ENCODE measurements at places on chromosomes 2 and 18.

- no peak for DNase-seq
Measured at GRCh38 chr2:12731701-12732280, 15.1 kb downstream of the TRIB2 start.

DNA sequence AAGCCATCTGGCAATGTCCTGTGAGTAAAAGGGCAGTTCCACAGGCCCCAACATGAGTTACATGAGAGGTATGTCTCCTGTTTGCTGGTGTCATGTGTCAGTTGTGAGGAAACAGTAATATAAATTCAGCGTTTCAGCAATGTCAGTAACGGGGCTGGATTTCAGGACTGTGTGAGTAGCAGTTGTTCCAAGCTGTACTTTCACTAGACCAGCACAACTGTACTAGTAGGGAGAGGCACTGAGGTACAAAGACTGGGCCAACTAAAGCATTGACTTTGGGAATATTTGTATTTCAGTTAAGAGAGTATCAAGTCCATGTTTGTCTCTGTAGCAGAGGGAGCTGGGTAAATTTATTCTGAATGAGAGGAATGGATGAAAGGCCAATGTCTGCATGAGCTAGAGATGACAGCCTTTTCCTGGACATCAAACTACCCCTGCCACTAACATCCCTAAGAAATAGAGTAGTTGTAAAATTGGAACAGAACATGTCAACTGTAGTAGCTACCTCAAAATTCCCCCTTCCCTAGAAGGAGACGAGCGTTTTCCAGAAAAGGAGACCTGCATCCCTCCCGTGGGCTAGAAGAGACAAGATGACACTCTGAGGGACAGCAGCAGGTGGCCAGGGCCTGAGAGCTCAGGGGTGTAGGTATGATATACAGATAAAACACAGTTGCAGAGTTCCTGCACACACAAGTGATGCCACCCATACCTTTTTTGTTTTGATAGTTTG is 24.4 kb downstream of the EIF4E2 start:
- DNase-seq: no peak

GRCh38 chr2:160358046-160358445 is 135.6 kb downstream of the RBMS1 start:
- DNase-seq: no peak

GRCh38 chr2:119446037-119446436 is 14.4 kb downstream of the TMEM37 start:
- no peak for DNase-seq

DNA sequence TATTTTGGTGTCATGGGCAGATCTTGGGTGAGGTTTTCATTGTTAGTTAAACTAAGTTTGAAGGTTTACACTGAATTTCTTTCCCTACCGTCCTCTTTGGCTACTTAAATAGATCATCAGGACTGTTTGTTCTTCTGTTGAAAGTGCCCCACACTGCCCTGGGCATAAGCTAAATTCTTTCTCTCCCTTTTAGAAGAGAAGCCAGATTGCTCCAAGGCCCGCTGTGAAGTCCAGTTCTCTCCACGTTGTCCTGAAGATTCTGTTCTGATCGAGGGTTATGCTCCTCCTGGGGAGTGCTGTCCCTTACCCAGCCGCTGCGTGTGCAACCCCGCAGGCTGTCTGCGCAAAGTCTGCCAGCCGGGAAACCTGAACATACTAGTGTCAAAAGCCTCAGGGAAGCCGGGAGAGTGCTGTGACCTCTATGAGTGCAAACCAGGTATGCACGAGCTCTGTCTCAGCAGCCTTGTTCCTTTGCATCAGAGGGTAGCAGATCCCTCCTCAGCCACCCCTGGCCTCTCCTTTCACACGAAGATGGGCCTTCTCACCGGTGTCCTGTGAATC is 85.6 kb downstream of the CRIM1 start:
- no peak for DNase-seq

- peak; percentile 34 for DNase-seq
Measured at GRCh38 chr2:157777427-157777826, 98.7 kb downstream of the ACVR1 start.

DNA sequence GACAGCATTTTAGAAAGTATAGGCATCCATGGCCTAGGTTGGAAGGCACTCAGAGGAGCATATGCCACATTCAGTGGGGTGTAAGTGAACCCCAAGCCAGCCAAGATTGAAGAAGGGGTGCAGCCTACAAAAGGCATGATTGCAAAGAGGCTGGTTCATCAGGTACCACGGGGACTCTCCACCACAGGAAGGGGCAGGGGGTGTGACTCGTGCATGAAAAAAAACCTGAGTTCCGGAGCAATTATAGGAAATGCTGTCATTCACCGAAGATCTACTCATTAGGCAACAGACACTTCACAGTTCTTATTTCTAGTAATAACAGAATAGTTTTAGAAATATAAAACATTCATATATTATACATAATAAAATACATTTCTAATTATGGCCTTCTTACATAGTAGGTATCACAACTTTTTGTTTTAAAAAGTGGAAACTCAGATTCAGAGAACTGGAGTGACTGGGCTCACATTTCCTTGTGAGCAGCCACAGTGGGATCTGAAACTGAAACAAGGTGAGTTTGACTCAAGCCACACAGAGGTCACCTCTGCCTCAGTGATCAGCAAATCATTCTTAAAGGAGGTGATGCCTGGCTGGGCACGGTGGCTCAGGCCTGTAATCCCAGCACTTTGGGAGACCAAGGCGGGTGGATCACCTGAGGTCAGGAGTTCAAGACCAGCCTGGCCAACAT is 188.4 kb upstream of the GYPC start:
- DNase-seq: no peak

- no peak for DNase-seq
Measured at GRCh38 chr18:34744569-34744968, 34.5 kb downstream of the DTNA start.

DNA sequence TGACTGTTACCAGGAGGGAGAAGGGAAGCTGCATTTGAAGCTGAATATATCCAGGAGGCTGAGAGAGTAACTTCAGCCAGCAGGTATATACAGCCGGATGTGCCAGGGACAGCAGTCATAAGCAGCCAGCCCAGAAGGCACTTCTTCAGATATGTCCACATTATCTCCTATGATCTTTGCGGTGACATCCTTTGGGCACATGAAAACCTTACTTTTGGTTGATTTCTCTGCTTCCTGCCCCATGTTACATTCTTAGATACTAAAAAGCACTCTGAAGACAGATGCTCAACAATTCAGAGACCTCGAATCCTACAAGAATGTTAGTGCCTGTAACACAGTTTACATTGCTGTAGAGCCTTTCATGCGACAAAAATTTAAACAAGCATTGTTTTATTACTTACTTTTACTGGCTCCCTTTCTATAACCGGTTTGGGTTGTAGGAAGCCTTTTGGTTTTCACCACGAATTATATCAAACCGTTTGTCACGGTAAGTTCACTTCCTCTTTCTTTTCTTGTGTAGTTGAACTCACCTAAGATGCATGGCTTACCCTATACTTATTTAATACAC is 50.3 kb upstream of the TLK1 start:
- DNase-seq: peak; percentile 8

DNA sequence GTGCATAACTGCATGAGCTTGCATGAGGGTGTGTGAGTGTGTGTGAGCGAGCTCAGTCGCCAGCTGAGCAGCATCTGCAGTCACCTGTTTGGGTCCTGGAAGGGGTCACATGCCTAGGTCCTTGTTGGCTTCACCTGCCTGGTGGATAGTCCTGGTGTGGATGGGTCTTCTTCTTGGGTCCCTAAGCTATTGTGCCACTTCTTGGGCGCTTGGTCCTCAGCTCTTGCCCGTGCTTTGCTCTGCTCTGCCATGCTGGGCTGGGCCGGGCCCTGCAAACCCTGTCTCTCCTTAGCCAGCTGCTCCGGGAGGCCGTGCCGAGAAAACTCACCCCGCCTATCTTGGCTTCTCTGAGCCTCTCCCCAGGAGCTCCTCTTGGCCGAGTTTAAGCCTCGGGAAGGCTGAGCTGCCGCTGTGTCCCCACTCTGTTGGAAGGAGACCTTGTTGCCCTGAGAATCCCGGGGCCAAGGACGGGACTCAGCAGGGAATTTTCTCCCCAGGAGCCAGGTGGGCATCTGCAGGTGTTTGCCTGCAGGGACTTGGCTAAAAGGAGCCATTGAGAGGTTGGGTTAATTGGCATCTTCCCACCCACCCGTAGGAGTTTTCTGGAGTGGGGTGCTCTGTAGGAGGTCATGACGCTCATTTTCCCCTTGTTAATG is 300.8 kb downstream of the NDUFA10 start:
- no peak for DNase-seq

DNA sequence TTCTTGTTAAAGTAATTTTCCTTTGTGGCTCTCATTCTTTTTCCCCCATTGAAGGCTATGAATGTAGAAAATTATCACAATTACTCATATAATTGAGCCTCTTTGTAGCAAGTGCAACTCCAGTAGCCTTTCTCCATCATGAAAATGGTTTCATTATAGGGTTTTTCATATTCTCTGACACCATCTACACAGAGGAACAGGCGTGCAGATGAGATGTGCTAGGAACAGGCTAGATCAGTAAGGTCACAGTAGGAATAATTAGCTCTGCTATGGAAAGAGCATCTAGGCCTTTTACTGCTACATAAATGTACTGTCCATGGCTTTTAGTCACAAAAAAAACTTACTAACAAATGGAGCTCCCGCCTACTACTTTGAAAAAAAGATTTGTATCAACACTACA is 12.6 kb upstream of the DLX1 start:
- no peak for DNase-seq

- no peak for DNase-seq
Measured at GRCh38 chr2:10076511-10076910, 3.7 kb downstream of the CYS1 start.

DNA sequence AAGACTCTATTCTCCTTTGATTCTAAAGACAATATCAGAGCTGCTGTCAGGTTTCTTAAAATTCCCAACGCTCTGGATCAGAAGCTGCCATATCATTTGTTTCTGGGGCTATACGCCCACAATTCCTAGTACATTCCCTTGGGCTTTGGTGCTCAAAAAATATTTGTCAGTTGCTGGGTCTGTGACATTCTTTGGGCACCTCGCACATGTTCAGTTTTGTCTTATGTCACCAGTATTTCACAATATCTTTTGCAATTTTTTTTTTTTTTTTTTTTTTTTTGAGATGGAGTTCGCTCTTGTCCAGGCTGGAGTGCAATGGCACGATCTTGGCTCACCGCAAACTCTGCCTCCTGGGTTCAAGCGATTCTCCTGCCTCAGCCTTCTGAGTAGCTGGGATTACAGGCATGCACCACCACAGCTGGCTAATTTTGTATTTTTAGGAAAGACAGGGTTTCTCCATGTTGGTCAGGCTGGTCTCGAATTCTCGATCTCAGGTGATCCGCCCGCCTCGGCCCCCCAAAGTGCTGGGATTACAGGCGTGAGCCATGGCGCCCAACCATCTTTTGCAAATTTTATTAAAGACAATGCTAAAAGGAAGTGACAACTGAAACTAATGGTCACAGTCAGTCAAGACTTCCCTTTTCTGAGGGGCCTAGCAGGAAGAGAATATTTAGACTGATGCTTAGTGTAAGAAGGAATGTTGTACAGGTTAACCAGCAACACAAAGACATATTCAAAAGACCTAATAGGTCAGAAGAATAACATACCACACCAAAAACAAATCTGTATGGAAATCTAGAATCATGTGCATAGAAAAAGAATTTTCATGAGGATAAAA is 6.8 kb downstream of the ZNF397 start:
- DNase-seq: no peak

- no peak for DNase-seq
Measured at GRCh38 chr18:10671441-10671840, 145.6 kb downstream of the NAPG start.

- no peak for DNase-seq
Measured at GRCh38 chr2:150883613-150883895, 378.1 kb downstream of the RBM43 start.

GRCh38 chr2:113278073-113278741 is 514 bp downstream of the PAX8 start:
- no peak for DNase-seq

DNA sequence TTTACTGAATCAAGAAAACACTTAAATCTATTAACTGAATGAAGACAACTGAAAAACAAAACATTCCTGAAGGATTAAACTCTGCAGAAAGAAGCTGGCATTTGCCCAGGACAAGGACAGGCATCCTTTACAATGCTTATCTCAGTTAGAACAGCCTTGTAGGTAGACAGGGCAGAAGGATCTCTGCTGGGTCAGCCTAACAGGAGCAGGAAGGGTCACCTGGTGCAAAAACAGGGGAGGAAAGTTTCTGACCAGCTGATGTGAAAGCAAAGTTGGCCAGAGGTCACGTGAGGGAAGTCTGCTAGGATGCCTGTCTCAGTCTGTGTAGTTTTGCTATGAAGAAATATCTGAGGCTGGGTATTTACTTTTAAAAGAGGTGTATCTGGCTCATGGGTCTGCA is 348.6 kb downstream of the ANAPC1 start:
- DNase-seq: no peak

DNA sequence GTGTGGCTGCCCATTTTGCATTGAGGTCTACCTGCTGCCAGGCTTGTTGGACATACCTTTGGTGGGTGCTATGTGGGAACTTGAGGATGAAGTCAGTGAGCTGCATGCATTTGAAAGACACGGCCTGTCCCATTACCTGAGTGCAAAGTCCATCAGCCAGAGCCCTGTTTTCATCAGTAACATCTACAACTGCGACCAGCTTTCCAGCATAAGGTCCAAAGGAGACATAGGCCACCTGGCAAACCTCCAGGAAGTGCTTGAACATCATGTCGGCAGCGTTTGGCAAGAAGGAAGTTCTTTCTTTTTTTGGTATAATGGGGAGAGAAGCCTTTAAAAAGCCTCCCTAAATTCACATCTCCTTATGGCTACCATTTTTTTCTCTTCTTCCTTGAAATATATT is 143.1 kb downstream of the FAM161A start:
- no peak for DNase-seq

DNA sequence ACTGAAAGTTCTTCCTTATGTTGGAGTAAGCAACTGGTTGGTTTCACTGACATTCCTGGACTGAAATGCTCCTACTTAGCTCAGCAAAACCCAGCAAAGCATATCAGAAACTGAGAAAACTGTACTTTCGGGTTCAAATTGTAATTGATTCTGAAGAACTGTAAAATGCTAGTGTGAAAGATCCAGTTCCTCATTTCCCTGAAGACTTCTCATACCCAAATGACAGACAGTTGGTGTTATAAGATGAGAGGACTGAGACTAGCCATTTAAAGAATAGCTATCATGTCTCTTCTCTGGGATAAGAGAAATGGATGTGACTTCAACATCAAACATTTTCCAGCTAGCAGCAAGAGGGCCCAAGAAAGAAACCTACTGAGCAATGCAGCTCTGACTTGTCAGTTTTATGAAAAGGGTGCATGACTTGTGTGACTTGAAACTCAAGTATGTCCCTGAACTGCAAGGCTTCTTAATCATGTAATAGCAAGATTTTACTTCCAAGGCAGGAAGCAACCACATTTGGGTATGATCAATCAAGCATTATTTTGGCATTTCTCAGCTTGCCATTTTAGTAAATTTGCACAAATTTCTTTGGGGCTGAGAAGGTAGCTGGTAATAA is 420.3 kb upstream of the MMADHC start:
- DNase-seq: no peak

All from stimulated activated naive CD4-positive, alpha-beta T cell treated with Interleukin-2 at 50 U/mL for 16 hours (primary cell).